Fibroblast of lung (primary cell): ENCODE measurements at places on chromosomes 6 and 20. TPM values are rescaled to one million over a fixed set of nuclear protein-coding genes. Genes with fewer than 3 reads are reported as not detected.

DNA sequence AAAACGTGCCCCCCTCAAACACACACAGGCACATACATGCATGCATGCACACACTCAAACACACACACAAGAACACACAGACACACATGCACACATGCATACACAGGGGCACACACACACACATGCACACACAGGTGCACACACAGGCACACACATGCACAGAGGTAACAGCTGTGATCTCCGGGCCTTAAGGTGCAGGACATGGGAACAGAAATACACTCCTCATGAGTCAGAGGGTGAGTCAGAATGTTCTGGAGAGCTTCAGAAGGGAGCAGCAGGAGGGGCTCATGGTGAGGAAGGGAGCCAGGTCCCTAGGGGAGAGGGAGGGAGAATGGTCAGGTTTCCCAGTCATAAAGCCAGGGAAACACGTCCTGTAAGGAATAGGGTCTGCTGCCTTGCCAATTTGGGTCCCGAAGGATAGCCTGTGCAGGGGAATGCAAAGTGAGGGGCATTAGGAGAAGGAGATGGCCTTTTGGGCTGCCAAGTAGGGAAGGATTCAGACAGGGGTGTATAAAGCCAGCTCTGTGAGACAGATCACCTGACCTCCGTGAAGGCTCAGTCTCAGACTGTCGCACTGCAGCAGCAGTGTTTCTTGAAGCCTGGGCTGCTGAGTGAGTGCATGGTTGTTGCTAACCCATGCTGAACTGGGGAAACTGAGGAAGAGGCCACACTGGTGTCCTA lies 123.9 kb downstream of the MAFB start:
- H3K36me3 ChIP-seq: no peaks in the 10 kb centered on the region
- DNase-seq: peak; percentile 90
- no peak overlapping the region for H3K27ac ChIP-seq
- no peaks in the 10 kb centered on the region for H3K27me3 ChIP-seq
- peaks cover 4% of the 10 kb centered on the region for H3K4me1 ChIP-seq
- no peak overlapping the region for H3K4me3 ChIP-seq

The CGAS gene
- 5.0 and 5.9 TPM in 2 replicates for total RNA-seq

The BPIFB2 gene
- not detected in 2 replicates for total RNA-seq

DNA sequence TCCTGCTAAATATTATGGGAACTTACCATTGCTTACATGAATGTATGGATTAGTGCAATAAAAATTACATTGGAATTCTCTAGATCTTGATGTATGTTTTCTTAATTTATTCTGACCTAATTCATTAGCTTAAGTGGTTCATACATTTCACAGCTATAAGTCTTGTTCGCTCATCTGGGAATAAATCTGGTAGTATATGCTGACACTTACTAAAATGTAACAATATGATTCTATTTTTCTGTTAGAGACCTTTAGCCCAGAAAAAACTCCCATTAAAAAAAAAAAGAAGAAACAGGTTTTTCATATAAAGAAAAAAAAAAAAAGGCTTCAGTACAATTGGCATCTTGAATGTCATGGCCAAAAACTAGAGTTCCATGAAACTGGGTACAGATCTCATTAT lies 394.1 kb upstream of the AGPAT4 start:
- H3K36me3 ChIP-seq: no peaks in the 10 kb centered on the region
- no peak overlapping the region for H3K27ac ChIP-seq
- H3K27me3 ChIP-seq: no peaks in the 10 kb centered on the region
- H3K4me3 ChIP-seq: no peak overlapping the region
- H3K4me1 ChIP-seq: no peaks in the 10 kb centered on the region

DNA sequence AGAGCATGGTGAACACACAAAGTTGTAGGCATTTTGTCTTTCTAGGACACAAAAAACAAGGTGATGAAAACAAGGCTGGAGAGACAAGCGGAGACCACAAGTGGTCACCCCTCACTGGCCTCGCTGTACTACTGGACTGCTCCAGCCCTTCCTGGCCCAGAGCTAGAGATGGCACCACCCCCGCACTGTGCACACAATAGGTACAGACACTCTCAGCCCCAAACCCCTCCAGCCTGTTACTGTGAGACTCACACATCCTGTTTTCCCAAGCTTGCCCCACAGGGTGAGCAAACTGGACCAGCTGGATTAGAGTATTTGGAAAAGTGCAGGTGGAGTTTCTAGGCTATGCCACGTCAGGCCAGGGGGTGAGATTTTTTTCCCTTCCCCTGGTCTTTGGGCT lies 8.4 kb upstream of the ZSWIM1 start:
- H3K4me3 ChIP-seq: no peak overlapping the region
- peaks cover 5% of the 10 kb centered on the region for H3K36me3 ChIP-seq
- peaks cover 4% of the 10 kb centered on the region for H3K4me1 ChIP-seq
- H3K27ac ChIP-seq: no peak overlapping the region
- no peak for DNase-seq
